Activated CD8-positive, alpha-beta memory T cell treated with anti-CD3 and anti-CD28 coated beads for 48 hours (primary cell): ENCODE measurements at places on chromosomes 1 and 21.

- no peak for DNase-seq
Measured at GRCh38 chr1:174358786-174359453, 88.8 kb upstream of the GPR52 start.

- no peak for DNase-seq
Measured at GRCh38 chr1:196608390-196609369, at the start of gene KCNT2. Gene KCNT2, minus strand, starts transcription at chr1:196608440. Its CDS starts 131 bp downstream, at chr1:196608309.

- DNase-seq, result no peak
Measured at GRCh38 chr1:230174041-230174440, 107.0 kb downstream of the GALNT2 start.

DNA sequence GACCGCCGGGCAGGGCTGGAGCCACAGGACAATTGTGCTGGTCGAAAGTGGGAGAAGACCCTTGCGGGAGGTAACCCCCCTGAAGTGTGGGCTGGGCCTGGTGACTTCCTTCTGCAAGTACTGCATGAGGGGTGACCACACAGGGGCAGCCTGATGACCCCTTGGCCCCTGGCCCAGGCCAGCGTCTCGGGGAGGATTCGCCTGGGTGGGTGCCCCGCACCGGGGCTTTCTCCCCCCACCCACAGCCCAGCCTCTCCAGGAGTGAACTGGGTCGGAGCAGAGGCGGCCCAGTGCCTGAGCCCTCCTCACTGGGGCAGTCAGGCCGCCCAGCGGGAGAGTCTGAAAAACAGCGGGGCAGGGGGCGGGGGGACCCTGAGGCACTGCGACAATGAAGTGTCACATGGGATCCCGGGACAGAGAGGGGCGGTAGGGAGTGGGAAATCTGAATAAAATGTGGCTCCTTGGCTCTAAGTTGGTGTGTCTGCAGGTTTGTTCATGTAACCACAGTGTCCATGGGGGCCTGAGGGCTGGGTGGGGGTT, 1.6 kb upstream of the DNMT3L start:
- DNase-seq, result no peak

DNA sequence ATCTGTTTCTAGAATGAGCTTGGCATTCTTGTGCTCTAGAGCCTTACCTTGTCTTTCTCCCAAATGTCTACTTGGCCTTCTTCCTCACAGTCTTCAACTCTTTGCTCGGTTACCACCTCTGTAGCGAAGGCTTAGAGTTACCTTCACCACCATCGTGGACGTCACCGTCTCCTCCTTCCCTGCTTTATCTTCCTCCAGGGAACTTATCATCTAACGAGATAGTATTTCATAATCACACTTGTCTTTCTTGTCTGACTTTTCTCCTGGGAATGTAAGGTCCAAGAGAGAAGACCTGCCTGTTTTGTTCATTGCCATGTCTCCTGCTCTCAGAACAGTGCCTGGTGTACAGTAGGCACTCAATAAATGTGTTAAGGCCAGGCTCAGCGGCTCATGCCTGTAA, 115.6 kb downstream of the GREM2 start:
- no peak for DNase-seq

DNA sequence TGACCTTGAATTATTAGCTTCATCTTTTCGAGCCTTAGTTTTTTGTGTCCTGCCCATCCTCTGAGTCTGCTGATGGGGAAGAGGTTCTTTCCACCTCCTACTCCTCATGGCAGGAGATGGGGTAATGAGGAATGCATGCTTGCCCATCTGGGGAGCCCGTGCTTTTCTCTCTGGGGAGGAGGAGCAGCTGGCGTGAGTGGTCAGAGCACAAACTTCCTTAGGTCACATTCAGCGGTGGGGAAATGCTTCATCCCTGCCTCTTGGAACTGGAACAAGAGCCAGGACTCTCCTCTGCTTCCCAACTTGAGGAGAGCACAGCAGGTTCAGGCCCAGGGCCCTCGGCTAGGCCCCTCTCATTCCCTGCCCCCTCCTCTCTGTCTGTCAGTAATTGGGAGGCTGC, 155.0 kb downstream of the PCNX2 start:
- no peak for DNase-seq
